ENCODE measurements at places on chromosomes 1 and 21. TPM values are rescaled to one million over a fixed set of nuclear protein-coding genes. Genes with fewer than 3 reads are reported as not detected.

DNA sequence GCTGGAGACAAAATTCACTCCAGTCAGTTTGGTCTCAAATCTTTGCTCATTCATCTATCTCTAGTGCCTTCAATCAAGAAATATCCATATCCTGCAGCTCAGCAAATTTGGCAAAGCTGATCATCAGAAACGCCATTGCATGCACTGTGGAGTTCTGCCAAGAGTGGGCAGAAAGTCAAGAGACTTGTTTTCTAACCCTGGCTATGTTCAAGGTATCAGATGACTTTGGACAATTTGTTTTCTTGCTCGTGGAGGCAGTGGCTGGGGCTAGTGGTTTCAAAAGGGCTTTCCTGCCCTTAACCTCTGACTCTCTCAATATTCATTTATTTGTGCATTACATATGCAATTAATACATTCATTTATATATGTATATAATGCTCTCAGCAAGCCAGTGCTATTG lies 12.8 kb upstream of the LRRC52 start:
- no peak for DNase-seq

- no peak for DNase-seq
Measured at GRCh38 chr1:41102653-41103052, 81.1 kb upstream of the SLFNL1 start.

The KRTAP21-2 gene
- polyA plus RNA-seq: not detected

The HEYL gene
- polyA plus RNA-seq: 39.2 TPM

DNA sequence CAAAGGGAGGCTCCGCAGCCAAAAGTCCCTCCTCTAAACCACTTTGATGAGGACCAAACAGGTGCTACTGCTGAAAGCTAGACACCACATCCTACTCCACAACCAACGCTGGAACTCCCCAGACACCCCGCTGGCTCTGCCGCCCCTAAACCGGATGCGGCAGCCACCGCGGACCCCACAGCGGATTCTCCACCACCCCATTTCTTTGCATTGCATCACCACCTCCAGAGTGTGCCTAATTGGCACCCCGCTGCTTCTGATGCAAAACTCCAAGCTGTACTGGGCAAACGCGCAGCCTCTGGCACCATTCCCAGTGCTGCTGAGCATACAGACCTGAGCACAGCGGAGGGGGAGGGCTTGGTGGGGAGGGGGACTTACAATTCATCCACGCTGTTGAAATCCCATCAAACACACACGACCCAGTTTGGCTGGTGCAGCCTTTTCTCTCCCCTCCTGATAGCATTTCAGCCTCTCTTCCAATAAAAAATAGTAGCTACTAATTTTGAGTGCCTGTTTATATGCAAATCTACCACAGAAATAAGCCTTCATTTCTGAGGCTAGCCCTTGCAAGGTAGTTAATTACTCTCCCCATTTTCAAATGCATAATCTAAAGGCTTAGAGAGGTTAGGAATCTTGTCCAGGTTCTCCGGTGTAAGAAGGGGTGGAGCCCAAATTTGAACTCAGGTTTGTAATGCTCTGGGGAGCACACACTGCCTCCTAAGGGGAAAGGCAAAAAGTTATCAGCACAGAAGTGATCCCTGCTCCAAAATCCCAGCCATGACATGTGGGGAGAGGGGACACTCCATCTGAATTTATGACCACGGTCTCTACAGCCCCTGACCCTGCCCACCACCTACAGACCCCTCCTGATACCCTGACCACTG lies 12.2 kb upstream of the RGS16 start:
- DNase-seq: peak; percentile 73

The GOLT1A gene
- polyA plus RNA-seq: 9.1 TPM

DNA sequence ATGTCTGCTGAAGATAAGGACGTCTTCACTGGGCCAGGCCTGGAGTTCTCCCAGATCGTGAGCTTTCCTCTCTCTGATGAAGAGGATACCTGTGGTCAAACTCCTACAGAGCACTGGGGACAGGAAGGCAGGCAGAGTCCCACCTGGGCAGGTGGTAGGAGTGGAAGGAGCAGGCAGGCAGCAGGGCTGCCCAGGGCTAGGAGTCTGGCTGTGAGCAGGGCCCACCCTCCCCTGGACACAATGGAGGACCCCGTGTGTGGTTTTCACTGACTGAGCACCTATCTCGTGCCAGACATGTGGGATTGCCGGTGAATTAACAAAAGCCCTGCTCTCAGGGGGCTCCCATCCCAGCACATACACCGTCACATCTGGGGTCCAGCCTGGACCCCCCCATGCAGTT lies 4.9 kb upstream of the SAMD11 start:
- DNase-seq: no peak

- DNase-seq: peak; percentile 35
Measured at GRCh38 chr1:107277022-107277421, 136.2 kb downstream of the NTNG1 start.

GRCh38 chr21:34021726-34022125 lies 51.7 kb upstream of the MRPS6 start:
- no peak for DNase-seq

The TRIM33 gene
- polyA plus RNA-seq: 60.4 TPM

GRCh38 chr1:4219111-4219510 lies 319.0 kb upstream of the C1orf174 start:
- no peak for DNase-seq

DNA sequence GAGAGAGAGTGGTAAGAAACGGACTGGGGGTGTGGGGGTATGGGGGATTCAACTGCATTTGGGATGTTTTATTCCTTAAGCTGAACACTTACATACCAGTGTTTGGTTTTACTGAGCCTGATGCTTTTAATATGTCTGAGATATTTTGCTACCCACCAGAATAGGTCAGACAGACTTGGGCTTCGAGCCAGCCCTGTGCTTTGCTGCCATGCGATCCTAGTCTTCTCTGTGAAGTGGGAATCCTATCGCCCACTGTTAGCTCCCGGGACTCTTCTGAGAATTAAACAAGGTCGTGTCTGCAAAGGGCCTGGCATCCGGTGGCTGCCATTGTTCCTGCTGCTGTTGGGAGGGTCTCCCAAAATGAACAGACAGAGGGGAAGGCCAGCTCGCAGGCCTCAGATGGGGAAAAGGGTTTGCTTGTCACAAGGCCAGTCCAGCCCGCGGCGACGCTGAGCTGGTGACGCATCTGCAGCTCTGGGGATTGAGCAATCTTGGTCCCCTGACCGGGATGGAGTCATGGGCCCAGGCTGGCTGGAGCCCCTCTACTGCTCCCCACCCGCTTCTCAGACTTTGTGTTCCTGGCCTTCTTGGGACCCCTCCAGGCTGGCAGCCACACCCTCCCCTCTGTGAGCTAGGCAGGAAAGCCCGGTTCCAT lies 26.9 kb upstream of the ECE1 start:
- peak; percentile 82 for DNase-seq

DNA sequence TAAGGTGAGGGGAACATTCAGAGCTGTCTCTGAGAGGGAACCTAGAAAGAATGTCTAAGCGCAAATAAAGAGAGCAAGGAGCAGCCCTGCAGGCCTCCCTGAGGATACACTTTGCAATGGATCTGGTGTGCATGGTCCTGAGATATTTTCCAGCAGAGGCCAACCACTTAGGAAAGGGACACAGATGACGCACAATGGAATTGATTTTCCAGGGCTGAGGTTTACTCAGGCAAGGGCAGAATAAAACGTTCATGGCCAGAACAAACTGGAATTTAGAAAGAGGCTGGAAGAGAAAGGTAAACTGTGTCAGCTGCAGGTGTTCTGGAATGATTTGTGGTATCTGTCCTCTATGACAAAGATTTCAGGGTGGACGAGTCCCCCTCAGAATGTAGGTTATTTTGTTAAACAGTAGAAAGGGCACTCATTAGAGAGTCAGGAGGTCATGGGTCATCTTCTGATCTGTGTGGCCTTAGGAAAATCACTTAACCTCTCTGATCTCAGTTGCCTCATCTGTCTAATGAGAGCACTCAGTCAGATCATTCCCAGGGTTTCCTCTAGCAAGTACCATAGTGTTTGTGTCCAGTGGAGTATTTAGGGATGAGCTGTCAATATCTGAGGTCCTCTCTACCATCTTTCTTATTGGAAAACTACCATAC lies 61.8 kb upstream of the PGBD5 start:
- no peak for DNase-seq

The CELA3A gene
- polyA plus RNA-seq: not detected

The GBP6 gene
- polyA plus RNA-seq: 0.60 TPM

The DCST1 gene
- 0.40 TPM for polyA plus RNA-seq

- DNase-seq: no peak
Measured at GRCh38 chr21:43825936-43826622, 36.7 kb downstream of the RRP1 start.

- DNase-seq: peak; percentile 11
Measured at GRCh38 chr1:54927472-54928240, 40.7 kb upstream of the DHCR24 start.

GRCh38 chr1:53060579-53060978 lies 1.4 kb upstream of the PODN start:
- DNase-seq: no peak

The TEDDM1 gene
- 0.24 TPM for polyA plus RNA-seq

DNA sequence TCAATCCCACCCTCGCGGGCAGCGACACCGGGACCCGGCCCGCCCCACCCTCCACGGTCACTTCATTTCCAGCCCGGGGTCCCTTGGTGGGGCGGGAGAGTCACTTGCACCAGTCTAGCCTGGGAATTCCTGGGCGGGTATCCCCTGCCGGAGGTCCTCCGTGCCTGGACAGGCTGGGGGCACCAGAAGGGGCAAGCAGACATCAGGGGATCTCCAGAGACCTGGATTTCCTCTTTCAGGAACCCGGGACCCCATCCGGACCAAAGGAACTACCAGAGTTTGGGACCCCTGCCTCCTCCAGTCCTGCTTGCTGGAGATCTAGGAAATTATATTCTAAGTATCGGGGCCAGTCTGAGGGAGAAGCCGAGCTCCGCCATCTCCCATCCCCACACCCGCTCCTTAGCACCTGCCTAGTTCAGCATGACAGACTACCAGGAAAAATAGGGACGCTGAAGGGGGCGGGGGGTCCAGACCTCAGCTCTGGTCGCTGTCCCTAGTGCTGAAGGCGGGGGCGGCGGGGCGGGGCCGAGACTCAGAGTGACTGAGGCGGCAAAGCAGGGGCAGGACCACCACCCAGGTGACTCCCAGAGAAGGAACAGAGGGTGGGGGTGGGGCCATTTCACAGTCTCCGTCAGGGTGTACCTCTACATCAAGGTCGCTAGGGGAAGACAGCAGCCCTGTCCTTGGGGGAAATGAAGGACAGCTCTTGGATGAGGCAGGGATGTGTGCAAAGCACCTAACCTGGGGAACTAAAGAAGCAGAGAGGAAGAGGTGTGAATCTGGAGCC lies 832 bp downstream of the HCN3 start:
- no peak for DNase-seq
